Daoy (cell line): ENCODE measurements at places on chromosomes 7 and 10.

GRCh38 chr7:14207711-14208110 lies 218.2 kb upstream of the ETV1 start:
- DNase-seq = no peak

DNA sequence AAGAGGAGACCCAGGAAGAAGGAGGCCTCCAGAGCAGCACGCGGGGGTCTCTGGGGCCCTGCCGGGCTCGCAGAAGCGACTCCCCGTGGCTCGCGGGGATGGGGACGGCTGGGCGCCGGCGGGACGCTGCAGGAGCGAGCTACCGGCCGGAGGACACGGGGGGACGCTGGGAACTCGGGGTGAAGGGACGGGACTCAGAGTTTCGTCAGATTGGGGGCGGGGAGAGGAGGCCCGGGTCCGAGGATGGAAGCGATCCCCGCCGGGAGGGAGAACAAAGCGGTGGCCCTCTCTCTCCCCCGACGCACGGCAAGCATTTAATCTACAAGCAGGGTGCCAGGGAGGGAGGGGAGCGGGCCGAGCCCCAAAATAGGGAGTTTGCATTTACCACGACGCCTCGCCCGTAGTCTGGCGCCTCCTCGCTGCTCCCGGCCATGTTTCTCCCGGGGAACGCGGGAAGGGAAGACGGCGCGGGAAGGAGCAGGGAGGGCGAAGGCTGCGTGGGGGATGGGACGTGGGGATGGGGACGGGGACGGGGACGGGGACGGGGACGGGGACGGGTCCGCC lies at the start of gene PRTFDC1:
Gene PRTFDC1 (minus strand): TSS at position 464 of the 564 bp plus-strand sequence. CDS start 31 bp downstream, at position 433.
- peak; percentile 48 for DNase-seq

DNA sequence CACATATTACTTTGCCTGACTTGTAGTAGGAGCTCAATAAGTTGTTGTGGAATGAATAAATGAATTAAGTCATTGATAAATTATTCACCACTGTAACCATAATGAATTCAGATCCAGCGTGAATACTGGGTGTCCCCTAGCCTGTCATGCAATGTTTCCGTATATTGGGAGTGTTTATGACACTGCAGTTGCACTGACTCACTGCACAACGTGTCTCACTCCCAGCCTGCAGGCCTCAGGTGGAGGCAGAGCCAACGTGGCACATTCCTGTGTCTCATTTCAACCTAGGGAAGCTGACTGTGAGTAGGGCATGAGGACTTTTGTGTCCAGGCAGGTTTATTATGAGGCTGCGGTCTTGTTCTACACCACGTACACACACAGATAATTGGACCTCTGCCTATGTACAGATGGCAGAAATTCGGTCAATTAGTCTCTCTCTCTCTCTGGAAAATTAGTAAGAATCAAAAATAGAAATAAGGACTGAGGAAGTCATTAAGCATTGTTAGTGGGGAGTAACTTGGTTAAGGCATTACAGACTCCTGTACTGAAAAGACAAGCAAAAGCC lies 299.1 kb upstream of the IGFBP3 start:
- DNase-seq = peak; percentile 80

- peak; percentile 16 for DNase-seq
Observed at GRCh38 chr7:93055543-93056107, 62.2 kb downstream of the SAMD9 start.

- peak; percentile 83 for DNase-seq
Observed at GRCh38 chr7:148262721-148263229, 327.8 kb upstream of the C7orf33 start.

- DNase-seq = no peak
Observed at GRCh38 chr10:89242345-89242684, 9.3 kb downstream of the LIPA start.

DNA sequence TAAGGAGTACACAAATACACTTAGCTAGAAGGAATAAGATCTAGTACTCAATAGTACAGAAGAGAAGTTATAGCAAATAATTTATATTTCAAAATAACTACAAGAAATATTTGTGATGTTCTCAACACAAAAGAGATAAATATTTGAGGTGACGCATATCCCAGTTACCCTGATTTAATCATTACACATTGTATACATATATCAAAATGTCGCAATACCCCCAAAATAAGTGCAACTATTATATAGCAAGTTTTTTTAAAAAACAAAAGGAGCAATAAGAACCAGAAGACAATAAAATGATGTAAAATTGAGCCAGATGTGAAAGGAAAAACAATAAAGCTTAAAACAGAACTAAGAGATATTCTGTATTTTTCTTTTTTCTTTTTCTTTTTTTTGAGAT lies 59.3 kb upstream of the KIAA1217 start:
- DNase-seq = no peak

DNA sequence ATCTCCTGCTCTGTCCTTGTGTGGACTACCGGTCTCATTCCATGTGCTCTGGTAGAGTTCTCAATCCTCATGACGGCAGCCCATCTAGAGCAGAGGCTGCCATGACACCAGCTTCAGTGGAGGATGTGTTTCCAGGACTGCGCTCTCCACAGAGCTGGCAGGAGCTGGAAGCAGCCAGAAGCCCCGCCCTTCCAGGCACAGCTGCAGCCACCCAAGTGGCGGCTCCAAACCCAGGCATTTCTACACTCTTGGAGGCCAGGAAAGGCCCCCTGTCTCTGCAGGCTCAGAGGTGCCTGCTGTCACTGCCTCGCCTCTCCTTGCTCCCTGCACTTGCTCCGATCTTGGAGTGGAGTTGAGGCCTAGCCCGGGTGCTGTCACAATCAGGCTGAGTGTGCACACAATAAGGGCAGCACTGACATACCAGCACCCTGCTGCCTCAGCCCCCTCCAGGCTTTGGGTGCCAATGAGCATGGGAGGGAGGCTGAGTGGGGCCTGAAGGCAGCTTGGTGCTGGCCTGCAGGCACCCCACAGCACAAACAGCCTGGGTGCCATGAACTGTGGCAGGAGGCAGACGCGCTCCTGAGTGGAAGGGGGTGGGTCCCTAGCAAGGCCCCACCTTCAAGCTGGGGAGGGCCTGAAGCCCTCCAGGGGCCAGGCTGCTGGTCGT lies 122.1 kb downstream of the LRRN3 start:
- no peak for DNase-seq

- no peak for DNase-seq
Observed at GRCh38 chr7:36894190-36894589, 169.9 kb upstream of the AOAH start.

DNA sequence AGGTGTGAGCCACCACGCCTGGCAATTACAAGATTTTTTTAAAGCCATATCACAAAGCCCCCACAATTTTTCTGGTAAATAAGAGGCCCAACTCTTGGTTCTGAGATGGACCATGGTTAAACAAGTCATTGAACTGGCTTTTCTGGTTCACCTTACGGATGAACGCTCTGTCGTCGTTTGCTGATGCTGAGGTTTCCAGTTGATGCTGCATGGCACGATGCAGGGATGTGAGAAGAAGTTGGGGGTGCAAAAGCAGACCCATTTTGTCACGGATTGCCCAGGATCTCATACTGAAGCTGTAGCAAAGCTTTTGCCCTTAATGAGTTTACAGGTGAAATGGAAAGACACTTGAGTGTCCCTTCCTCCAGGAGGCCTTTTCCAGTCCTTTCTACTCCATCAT lies 2.0 kb upstream of the IL2RA start:
- DNase-seq = no peak

GRCh38 chr10:126470991-126471390 lies 82.7 kb upstream of the ADAM12 start:
- no peak for DNase-seq

DNA sequence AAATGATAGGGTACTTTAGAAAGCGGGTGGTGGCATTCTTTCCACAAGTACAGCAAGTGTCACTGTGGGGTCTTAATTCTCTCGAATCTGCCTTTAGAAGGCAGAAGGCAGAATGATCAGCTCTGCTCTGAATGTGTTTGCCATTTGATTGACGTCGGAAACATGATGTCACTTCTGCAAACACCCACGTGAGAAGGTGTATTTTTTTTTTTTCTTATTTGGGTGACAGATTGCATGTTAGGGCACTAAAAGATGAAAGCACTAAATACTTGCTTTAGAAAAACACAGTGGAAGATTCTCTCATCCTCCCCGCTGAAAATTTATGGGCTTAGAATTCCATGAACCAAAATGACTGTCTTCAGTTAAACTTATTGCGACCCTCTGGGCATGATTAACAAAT lies 150.2 kb downstream of the TCF7L2 start:
- DNase-seq = no peak

- no peak for DNase-seq
Observed at GRCh38 chr10:17479015-17479615, 24.7 kb upstream of the ST8SIA6 start.

DNA sequence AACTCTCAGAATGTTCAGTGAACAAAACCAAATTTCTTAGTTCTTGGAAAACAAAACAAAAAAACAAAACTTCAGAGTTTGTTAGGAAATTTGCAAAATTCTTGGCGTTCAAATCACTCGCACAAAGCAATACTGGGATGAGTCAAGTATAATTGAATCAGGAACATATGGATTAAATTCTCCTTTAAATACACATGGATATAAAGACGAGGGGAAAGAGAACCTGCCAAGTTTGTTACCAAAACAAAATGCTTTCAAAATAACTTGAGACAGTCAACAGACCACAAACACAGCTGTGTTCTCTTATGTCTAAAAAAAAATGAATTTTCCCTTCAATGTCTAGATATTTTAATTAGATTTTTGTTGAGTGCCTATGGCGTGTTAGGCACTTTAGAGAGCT lies 93.5 kb upstream of the MPP7 start:
- DNase-seq = no peak

DNA sequence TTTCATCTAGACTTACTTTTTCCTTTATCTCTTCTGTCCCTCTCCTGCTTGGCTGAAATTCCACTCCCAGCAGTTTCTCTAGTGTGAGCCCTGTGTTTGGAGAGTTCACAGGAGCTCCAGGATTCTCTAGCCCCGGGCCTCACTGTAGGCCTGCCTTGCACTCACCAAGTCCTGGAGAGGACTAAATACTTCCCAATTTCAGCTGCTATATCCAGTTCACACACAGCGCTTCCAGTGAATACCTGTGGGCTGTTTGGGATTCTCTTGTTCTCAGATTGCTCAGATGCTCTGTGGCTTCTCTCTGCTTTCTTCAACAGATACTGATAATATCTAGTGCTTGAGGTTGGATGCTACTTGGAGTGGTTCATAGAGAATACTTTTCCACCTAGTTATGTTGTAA lies 46.0 kb downstream of the MINPP1 start:
- no peak for DNase-seq

DNA sequence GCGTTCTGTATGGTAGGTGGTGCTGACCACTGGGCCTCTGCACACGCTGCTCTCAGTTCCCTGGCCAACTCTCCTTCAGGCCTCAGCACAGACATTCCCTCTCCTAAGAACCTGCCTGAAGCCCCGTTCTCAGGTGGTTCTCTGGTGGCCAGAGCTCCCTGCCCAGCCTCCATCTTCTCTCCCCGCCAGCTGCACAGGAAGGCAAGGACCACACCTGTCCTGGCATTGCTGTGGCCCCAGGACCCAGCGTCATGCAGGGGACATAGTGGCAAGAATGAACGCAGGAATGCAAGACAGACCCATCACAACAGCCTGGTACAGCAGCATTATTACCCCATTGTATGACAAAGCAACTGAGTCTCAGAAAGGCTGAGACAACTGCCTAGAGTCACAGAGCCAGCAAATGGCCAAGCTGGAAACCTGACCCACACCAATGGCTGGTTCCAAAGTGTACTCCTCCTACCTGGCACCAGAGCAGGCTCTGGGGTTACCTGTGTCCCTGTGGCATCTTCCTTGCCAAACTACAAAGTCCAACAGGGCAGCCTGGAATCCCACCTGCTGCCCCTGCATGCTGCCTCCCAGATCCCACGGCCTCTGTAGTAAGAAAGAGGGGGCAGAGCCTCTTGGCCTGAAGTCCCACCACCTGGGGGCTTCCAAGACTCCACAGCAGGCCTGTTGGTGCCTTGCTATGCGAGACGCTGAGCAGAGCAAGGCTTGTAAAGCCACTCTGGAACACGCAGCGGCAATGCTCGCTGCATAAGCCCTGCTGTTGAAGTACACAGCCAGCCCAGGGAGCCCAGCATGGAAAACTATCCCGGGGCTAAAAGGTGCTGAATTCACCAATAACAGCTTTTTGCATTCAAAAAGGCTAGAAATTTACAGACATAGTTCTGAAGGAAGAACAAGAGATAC lies 73.3 kb downstream of the CHST15 start:
- DNase-seq = no peak

GRCh38 chr10:56135828-56136227 lies 225.2 kb downstream of the ZWINT start:
- DNase-seq = no peak

- DNase-seq = no peak
Observed at GRCh38 chr10:23174977-23175512, 17.1 kb upstream of the PTF1A start.

- DNase-seq = peak; percentile 74
Observed at GRCh38 chr7:17298840-17299482, 509 bp downstream of the AHR start.

DNA sequence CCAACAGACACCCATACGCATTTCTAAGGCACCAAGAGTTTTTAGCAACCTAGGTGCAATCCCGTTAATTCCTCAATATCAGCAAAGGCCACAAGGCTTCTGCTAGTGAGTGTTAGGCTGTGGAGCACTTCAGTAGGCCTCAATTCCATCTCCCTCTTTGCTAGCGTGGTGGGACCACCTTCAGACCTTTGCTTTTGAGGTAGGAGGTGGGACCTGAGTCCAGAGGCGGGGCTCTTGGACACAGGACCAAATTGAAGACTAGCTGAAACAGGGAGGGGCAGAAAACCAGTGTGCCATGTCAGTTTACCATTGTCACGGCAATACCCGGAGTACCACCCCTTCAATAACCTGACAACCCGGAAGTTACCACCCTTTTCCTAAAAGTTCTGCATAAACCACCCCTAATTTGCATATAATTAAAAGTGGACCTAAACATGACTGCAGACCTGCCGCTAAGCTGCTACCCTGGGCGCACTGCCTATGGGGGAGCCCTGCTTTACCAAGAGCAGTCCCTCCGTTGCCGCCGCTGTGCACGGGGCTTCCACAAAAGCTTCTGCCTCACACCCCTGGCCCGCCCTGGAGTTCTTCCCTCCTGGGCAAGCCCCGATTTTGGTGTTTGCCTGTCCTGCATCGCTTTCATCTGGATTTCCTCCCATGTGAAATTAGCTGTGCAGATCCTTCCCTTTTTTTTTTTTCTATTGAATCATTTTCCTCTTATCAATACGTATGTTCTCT lies 41.1 kb upstream of the EN2 start:
- no peak for DNase-seq

- DNase-seq = no peak
Observed at GRCh38 chr10:73732931-73733623, 11.1 kb upstream of the SEC24C start.

- no peak for DNase-seq
Observed at GRCh38 chr10:113425541-113425951, 127.3 kb upstream of the HABP2 start.

GRCh38 chr10:62457196-62457595 lies 83.0 kb downstream of the ZNF365 start:
- DNase-seq = no peak

- no peak for DNase-seq
Observed at GRCh38 chr7:50584386-50584785, 19.2 kb upstream of the DDC start.
